H9 (cell line): ENCODE measurements at places on chromosomes 12 and 14. TPM values are rescaled to one million over a fixed set of nuclear protein-coding genes. Genes with fewer than 3 reads are reported as not detected.

The MAP1LC3B2 gene
- 1.5 and 2.0 TPM in 2 replicates for total RNA-seq

DNA sequence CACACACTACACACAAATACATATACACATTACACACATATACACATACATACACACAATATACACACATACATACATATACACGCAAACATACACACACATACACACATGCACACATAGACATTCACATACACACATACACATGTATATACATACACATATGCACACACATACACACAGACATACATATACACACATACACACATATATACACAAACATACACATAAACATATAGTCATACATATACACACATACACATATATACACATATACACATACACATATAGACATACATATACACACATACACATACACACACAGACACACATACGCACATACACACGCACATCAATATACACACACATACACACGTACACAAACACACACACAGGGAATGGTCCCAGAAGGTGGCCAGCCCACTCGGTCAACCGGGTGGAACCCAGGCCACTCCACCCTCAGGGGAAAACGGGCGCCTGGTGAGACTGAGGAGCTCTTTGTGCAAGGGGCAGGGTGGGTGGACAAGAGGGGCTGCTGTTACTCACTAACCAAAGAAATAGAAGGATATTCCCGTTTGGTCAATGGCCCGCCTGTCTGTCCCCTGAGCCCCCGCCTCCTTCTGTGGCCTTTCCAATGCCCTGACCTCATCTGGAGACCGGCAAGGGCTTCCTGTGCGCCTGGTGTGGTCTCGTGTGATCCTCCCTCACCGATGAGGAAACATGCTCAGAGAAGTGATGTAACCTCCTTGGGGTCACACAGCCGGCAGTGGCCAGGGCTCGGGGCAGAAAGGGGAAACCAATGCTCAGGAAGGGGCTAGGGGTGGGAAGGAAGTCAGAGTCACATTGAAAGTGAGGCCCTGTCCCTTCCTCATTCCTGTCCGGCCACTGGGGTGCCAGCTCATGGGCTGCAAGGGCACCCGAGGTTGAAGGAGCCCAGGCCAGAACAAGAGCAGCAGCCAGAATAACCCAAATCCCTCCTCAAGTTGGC, 5.3 kb downstream of the TRPV4 start:
- no peak for DNase-seq

The AKAP6 gene
- total RNA-seq, result 1.1 and 1.3 TPM in 2 replicates

GRCh38 chr12:24695657-24696329, 253.1 kb downstream of the BCAT1 start:
- no peak for DNase-seq

The CNTN1 gene
- total RNA-seq, result 5.4 and 6.5 TPM in 2 replicates

The SRRM4 gene
- 1.1 and 1.4 TPM in 2 replicates for total RNA-seq

The IL26 gene
- total RNA-seq, result not detected in 2 replicates

The CCDC177 gene
- total RNA-seq, result 6.1 and 6.2 TPM in 2 replicates

DNA sequence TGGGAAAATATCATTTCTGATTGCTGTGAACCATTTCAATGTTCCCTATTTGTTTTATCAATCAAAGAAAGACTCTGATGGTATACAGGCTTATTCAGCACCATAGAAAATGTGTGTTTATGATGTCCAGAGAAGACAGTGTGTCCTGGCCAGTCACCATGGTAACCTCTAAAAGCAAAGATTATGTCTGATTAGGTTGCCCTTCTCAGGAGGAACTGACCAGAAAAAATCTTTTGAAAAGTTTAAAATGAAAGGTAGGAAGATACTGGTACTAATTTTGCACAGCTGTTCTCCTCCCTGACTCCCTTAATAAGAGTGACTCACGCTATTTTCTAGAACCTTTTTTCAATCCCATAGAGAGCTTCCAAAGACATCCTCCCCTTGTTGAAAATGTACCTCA, 391.8 kb upstream of the DCN start:
- no peak for DNase-seq

DNA sequence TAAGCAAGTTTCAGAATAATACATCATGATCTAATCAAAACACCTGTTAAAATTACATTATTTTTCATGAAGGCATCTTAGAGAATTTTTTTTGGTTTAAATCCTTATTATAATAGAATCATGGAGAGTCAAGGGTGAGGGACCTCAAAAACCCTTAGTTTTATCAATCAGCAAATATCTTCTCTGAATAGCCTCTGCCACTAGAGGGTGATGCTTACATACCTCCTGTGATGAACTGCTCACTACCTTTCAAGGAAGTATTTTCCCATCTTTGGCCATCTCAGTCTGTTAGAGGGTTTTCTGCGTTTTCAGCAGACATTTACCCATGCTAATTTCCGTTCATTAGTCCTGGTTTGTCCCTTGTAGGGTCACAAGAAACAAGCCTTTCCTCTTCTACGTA, 200.2 kb downstream of the TRHDE start:
- no peak for DNase-seq

- DNase-seq, result no peak
These were observed 18.7 kb downstream of the SSTR1 start for GRCh38 chr14:38226366-38226765.

DNA sequence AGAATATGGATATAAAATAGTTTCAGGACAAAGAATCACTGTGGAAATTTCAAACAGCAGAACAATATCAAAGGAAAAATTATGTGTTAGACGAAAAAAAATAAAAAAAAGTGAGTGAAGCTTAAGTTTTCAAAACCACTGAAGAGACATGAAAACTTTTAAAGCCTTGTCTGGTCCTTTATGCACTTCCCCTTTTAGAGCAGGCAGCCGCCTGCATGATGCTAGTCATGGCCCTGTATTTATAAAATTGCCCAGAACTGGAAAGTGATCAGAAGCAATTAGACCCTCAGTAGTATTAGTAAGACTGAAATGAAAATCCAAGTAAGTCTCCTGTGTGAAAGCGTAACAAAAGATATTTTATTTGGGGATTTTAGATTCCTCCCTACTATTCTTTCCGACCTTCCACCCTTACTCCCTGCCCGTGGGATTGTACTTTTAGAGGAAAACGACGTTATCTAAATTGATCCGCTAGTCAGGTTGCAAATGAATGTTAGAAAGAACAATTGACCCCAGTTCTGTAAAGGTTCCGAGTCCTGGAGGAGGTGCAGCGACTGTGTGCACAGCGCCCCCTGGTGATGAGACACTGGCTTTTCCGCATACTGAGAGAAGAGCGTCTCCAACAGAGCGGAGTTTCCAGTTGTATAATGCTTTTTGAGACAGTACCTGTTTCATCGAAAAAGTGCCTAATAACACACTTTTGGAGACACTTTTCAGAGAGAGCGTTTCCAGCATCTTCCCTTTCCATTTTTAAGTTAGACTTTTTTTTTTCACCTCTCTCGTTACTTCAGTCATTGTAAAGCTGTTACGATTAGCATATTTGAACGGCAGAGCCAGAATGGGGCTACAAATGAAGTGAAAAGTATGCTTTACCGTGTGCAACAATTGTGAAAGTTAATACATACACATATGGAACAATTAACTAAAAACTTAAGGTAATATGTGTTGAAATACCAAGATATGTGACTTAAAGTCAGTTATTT, 12.4 kb downstream of the MGST1 start:
- DNase-seq, result peak; percentile 81

The IRAK3 gene
- 0.29 and 0.44 TPM in 2 replicates for total RNA-seq

DNA sequence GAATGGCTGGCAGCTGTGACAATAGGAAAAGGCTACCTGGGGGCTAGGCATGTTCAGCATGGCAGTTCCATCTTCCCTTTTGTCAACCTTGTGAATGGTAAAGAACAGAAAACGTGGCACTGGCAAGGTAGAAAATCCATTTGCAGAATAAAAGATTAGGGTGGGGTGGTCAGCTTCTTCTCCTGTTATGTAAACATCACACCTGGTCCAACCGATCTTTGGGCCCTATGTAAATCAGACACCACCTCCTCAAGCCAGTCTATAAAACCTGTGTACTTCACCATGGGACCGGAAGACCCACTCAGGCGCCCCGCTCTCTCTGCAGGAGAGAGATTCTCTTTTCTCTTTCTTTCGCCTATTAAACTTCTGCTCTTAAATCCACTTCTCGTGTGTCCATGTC, 19.6 kb upstream of the TMEM30B start:
- peak; percentile 39 for DNase-seq

GRCh38 chr14:31930493-31931240, 146.4 kb upstream of the ARHGAP5 start:
- no peak for DNase-seq

DNA sequence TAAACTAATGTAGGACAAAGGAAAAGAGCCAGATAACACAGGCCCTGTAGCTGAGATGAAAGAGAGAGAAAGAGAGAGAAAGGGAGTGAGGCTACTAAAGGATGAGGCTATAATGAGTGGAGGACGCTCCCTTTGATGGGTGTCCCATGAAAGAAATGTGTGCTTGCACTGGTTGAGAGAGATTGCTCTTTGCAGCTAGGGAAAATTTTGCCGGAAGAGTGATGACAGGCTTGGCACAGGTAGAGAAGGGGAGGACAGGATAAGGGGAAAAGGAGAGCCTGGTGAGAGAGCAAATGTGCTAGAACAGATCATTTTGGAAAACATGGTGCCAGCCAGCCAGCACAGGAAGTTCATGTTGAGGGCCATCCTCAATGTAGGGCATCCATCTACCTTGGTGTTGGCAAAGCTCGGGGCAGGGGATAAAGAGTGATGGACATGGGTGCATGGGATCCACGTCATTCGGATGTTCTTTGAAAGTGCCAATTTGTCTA, 248.6 kb downstream of the BTG1 start:
- DNase-seq, result no peak

DNA sequence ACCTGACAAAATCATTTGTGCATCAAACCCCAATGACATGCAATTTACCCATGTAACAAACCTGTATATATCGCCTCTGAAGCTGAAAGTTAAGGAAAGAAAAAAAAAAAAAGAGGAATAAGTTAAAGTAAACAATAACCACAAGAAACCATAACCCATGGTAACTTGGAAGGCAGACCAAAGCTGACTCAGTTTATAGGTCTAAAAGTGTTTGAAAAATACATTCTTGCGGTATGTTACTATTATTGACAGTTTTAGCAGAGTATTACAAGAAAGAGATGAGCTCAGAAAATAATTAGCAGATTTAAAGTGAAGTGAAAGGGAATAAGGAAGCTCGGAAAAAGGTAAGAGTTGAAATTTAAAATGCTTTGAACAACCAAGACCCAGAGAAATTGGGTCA, 34.4 kb upstream of the MGAT4C start:
- DNase-seq, result no peak

The CLEC1B gene
- total RNA-seq, result not detected in 2 replicates
